ENCODE measurements at places on chromosomes 16 and 17.

DNA sequence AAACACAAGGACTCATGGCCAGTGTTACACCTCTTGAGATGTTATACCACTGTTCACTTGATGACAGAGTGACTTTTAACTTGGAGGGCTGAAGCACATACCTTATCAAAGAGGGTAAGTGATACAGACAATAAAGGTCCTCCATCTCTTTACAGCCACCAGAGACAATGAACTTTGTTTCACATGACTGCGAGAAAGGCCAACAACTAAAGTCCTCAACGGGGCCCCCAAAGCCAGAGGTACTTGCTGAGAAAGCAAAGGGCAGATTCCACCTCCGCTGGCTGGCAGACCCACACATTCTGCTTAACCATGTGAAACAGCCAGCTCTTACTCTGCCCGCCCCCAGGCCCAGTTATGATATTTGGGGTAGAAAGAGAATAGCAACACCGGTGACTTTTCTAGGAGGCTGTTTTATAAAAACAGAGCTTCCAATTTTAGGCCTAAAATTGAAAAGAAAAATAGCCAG lies 21.4 kb downstream of the DCUN1D3 start:
- no peak for DNase-seq

DNA sequence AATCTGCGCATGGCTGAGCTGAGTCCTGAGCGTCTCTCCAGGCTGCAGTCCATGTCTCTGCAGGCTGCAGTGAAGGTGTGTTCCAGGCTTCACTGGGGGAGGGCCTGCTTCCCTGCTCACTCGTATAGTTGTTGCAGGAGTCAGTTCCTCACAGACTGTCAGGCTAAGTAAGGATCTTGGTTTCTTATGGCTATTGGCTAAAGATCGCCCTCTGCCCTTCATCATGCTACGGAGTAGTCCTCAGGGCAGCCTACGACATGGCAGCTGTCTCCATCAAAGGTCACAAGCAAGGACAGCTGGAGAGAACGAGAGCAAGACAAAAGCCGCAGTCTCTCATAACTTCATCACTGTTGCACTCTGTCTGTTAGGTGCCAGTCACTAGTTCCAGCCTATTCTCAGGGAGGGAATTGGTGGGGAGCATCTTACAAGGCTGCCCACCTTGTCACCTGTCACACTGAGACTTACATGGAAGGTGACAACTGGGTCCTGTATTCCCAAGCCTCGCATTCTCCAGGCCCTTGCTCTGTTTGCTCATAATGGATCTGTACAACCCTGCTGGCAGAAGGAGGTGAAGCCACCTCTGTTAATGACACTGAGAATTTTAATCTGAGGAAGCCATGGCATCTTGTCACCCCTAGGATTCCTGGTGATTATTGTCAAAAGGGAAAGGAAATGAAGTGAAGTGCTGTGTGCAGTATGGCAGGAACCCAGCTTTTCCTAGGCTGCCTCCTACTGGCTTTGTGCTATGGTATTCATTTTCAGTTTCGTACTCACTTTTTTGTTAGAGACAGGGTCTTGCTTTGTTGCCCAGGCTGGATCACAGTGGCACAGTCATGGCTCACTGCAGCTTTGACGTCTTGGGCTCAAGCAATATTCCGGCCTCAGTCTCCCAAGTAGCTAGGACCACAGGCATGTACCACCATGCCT lies 43.4 kb downstream of the MFSD11 start:
- DNase-seq: no peak

GRCh38 chr17:58319173-58320162 lies 9.1 kb downstream of the TSPOAP1 start:
- no peak for DNase-seq

- no peak for DNase-seq
These were observed 5.4 kb downstream of the DVL2 start for GRCh38 chr17:7228920-7229319.

DNA sequence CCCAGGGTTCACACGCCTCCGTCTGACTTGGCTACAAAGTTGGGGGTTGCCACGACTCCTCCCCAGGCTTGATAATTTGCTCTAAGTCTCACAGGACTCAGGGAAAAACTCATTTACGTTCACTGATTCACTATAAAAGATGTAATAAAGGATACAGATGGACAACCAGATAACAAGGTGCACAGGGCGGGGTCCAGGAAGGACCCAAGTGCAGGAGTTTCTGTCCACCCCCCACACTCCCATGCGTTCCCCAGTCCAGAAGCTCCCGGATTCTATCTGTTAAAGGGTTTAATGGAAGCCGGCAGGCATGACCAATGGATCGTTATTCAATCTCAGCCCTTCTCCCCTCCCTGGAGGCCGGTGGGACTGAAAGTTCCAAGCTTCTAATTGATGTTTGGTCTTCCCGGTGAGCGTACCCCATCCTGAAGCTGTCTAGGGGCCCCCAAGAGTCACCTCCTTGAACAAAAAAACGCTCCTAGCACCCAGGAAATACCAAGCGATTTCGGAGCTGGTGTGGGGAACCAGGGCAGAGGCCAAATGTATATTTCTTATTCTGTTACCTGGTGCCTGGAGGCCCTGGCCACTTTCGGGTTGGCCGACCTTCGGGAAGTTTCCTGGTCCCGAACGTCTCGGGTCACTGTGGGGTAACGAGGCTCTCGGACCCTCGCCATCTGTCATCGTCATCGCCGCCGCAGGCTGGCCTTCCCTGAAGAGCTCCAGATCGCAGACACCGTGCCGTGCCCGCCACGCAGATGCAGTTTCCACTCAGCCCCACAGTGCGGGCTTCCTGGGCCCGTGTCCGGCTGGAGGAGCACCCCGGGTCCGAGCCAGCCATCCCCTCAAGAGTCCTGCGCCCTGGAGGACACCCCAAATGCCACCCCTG lies 13.5 kb upstream of the METRNL start:
- no peak for DNase-seq

Data from CD8-positive, alpha-beta memory T cell (primary cell).